ENCODE measurements at places on chromosomes 3 and 15.

DNA sequence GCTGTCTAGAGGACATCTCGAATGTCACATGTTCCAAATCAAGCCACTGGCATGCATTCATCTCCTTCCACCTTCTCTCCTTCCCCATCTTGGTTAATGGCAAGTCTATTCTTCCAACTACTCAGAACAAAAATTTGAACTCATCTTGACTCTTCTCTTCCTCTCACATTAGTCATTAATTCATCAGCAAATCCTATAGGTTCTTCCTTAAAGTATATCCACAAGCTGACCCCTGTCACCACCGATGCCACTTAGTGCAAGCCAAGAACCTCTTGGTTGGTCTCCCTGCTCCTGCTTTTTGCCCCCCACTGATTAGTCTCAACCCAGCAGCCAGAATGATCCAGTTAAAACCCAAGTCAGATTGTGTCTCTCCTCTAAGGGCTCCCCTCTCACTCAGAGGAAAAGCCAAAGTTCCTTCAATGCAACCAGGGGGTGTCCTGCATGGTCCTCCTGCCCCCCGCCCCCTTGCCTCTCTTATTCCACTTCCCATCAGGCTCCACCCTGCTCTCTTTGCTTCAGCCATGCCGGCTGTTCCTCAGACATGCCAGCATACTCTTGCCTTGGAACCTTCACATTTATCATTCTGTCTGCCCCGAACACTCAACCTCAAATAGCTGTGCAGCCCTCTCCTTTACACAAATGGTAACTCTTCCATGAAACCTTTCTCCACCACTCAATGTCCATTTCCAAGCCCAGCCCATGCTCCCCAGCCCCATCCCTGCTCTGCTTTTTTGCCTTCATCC lies 1.0 kb upstream of the GALNT15 start:
- peaks cover 50% of the 10 kb centered on the region for H3K27me3 ChIP-seq
- no peak for DNase-seq
- peaks cover 6% of the 10 kb centered on the region for H3K4me1 ChIP-seq
- H3K4me3 ChIP-seq = no peak overlapping the region

- H3K4me1 ChIP-seq = peaks cover 2% of the 10 kb centered on the region
- no peaks in the 10 kb centered on the region for H3K27me3 ChIP-seq
- H3K36me3 ChIP-seq = peaks cover 60% of the 10 kb centered on the region
- no peak for DNase-seq
These were observed 68.9 kb upstream of the DCLK3 start for GRCh38 chr3:36833160-36833814.

DNA sequence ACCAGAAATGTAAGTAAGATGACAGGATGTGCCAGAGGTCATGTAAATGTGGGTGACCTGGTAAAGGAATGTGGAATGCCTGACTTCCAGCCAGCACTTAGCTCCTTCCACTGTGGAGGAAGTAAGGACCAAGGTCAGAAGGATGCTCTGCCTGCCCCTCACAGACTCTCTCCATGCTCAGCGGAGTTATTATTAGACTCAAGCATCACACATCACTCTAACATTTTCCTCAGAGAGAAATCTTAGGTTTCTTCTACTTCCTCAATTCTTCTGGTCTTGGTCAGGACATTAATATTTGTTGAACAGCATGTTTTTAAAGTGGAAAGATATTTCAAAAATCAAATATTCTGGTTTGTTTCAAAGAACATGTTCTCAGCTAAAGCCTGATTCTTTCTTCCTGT lies 231.4 kb upstream of the WNT5A start:
- peaks cover 27% of the 10 kb centered on the region for H3K27me3 ChIP-seq
- H3K4me1 ChIP-seq = peaks cover 29% of the 10 kb centered on the region
- no peak for DNase-seq
- H3K36me3 ChIP-seq = no peaks in the 10 kb centered on the region

GRCh38 chr15:77066971-77067690 lies 3.8 kb downstream of the TSPAN3 start:
- peak overlapping the region; percentile 31 for H3K27ac ChIP-seq
- no peaks in the 10 kb centered on the region for H3K27me3 ChIP-seq
- no peak for DNase-seq
- no peak overlapping the region for H3K4me3 ChIP-seq

- no peaks in the 10 kb centered on the region for H3K36me3 ChIP-seq
- peaks cover 1% of the 10 kb centered on the region for H3K27me3 ChIP-seq
- H3K4me1 ChIP-seq = no peaks in the 10 kb centered on the region
- no peak for DNase-seq
- H3K27ac ChIP-seq = no peak overlapping the region
- H3K4me3 ChIP-seq = no peak overlapping the region
These were observed 647.2 kb upstream of the UBE2E2 start for GRCh38 chr3:22555753-22556435.

DNA sequence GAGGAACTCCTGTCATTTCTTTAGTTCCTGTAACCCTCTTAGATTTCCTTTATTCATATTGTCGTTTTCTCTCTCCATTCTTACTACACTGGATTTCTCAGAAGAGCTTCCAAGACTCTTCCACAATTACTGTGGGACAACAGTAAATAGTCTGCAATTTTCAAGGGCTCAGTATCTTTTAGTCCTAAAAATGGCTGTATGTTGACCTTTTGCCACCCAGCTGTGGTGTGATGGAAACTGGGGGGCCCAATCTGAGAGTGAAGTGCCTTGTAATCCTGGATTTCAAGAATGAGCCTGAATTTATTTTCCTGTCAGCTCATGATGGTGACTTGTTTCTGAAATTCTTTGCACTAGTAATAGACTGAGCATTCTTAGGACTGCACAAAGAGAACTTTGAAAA lies 277.6 kb upstream of the RASGRP1 start:
- peaks cover 2% of the 10 kb centered on the region for H3K36me3 ChIP-seq
- H3K27ac ChIP-seq = peak overlapping the region; percentile 34
- no peak overlapping the region for H3K4me3 ChIP-seq
- H3K27me3 ChIP-seq = no peaks in the 10 kb centered on the region

GRCh38 chr3:186374376-186374775 lies 12.3 kb upstream of the DGKG start:
- H3K27me3 ChIP-seq = peaks cover 80% of the 10 kb centered on the region
- DNase-seq = no peak
- H3K4me1 ChIP-seq = no peaks in the 10 kb centered on the region
- H3K4me3 ChIP-seq = no peak overlapping the region
- no peak overlapping the region for H3K27ac ChIP-seq

- DNase-seq = no peak
- H3K4me3 ChIP-seq = no peak overlapping the region
- no peak overlapping the region for H3K27ac ChIP-seq
- peaks cover 48% of the 10 kb centered on the region for H3K4me1 ChIP-seq
These were observed 8.8 kb downstream of the SATB1 start for GRCh38 chr3:18416332-18416731.

DNA sequence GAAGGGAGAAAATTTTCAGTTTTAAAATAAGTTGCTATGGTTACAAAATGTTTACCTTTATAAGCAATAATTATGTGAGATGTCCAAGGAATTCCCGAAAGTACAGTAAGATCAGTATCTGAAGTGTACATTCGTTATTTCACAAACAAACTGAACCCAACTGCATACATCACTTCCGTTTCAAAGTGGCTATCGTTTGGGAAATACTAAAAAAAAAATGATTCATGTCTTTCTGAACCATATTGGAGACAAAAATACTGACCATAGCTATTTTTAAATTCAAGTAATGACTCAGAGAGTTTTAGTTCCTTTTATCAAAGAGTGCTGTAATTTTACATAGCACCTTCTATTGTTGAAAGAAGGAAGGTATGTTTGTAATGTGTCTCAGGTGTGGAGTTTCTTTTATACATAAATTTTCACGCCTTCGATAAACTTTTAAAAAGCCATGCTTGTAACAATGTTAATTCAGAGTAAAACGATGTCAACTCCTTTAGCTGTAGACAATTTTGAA lies 8.0 kb upstream of the ANKRD28 start:
- H3K27ac ChIP-seq = peak overlapping the region; percentile 32
- no peaks in the 10 kb centered on the region for H3K36me3 ChIP-seq
- no peak overlapping the region for H3K4me3 ChIP-seq
- no peaks in the 10 kb centered on the region for H3K27me3 ChIP-seq

DNA sequence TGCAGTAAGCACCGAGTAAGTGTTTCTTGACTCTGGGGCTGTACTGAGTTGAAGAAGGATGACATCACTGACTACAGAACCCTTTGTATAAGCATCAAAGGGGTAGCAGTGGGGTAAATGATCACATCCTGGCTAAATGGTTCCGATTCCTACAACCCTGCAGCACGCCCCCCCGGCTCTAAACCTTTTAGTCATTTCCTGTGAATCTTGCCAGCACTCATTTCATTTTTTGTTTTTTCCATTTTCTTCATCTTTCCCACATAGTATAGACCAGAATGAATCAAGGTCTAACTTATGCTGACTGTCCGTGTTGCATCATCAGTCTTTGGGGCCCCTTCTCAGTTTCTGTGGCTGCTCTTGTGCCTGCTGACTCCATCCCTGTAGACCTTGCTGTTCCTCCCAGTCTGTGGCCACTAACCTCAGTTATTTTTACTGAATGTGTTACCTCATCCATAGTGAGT lies 383.1 kb upstream of the TPRG1 start:
- H3K27me3 ChIP-seq = no peaks in the 10 kb centered on the region
- no peak for DNase-seq
- H3K4me3 ChIP-seq = no peak overlapping the region
